A549 (cell line): ENCODE measurements at places on chromosomes 2 and 18. TPM values are rescaled to one million over a fixed set of nuclear protein-coding genes. Genes with fewer than 3 reads are reported as not detected.

DNA sequence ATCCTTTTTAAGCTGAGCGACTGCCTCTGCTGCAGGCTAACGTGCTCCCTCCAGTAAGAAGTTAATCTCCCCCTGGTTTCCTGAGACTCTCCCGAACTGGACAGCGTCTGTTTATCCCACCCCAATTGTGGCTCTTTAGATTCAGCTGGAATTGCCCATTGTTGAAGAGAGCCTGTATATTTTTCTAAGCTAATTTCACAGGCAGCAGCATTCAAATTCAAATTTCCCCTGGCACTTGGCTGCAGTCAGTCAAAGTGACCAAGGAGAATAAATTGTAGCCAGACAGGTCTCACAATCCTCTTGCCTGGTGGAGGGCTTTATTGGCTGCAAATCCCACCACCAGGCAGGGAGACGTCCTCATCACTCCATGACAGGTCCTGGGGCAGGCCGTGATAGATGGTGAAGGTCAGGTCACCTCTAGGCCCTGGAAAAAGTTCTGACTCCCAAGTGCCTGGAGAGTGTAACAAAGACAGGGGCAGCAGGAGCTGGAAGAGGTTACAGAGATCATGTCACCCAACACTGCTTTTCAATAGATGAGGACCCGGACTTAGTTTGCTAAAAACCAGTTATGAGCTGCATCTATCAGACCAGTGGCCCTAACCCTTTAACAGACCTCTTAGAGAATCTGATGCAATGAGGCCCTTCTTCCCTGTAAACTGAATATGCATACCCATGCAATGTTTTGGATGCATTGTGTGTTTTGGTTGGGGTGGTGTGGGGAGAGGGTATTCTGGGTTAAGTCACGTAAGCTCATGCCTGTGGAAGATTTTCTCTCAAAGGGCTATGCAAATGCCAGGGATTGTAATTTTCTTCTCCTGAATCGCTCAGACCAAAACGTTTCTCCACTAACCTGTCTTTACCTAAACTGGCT is 32.3 kb upstream of the C18orf32 start:
- DNase-seq, result no peak

GRCh38 chr18:55988537-55988936 is 400.5 kb upstream of the TCF4 start:
- DNase-seq, result no peak

DNA sequence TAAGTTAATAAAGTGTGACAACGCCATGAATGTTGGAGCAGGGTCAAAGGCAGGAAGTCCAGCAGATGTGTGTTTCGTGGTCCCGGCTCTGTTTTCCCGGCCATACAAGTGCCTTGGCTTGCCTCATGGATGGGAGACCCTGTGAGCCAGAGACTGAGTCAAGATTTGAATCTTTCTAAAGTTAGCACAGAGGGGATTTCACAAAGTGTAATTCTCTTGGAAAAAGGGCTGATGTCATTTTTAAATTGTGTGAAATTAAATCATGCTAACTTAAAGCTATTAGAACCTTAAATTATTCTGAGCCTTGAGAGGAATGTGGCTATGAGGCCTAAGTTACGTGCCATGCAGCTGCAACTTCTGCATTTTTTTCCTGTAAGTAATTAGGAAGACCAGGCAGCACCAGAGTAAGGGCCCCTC is 38.3 kb upstream of the RALBP1 start:
- no peak for DNase-seq

GRCh38 chr18:74547860-74548259 is 13.6 kb downstream of the CNDP1 start:
- DNase-seq, result no peak

- no peak for DNase-seq
Measured at GRCh38 chr2:120985997-120986651, 250.5 kb downstream of the GLI2 start.

DNA sequence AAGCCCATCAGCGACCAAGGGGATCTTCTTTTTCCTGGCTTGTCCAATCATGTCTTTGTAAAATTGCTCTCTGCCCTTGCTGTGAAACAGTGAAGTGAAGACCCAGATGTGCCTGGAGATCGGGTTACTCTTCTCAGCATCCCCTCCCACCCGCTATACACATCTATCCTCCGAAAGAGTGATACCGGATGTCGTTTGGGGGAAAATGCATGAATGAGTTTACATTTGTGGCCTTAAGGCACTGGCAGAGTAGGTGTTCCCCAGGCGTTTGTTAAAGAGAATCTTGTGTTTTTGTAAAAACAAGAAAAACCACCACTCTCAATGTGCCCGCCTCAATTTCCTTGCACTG is 528.3 kb downstream of the CMPK2 start:
- no peak for DNase-seq

DNA sequence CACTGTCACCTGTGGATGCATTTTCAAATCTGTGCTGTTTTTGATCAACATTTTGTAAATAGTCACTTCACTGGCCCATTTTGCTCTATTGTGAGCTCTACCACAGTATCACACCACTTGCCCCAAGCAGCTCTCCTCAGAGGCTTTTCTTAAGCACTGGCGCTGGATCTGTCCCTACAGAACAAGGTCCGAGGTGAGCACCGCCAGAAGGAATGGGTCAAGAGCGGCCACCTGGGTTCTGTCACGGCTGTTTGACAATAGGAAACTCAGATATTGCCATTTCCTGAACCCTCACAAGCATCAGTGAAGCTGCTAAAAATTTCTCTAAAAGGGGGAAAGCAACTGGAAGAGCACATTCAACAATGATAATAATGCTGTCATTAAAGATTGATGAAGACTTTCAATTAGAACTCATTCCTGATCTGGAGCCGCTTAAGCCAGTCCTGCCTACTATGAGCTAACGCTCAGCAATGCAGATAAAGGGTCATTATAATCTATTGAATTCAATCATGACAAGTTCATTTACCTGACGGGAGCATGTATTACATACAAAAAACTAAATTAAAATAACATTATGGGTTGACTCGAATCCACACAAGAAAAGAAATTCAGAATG is 514.0 kb downstream of the GALR1 start:
- DNase-seq, result no peak

GRCh38 chr2:69089266-69089665 is 76.3 kb downstream of the ANTXR1 start:
- DNase-seq, result no peak

DNA sequence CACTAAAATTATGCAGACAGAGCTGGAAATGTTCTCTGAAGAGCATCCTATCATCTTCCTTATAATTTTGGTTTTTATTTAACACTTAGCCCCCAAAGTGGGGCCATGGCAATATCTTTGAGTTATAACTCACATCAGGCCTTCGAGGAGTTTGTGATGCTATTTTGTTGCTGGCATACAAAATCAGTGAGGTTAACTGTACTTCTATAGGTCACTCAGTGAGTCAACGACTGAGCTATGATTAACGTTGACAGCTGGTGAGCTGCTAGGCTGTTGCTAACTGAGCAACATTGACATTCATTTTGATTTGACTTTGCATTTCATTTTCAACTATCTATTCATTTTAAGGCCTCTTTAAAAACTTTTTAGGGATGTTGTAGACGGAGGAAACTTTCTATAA is 50.0 kb downstream of the GPD2 start:
- DNase-seq, result no peak

DNA sequence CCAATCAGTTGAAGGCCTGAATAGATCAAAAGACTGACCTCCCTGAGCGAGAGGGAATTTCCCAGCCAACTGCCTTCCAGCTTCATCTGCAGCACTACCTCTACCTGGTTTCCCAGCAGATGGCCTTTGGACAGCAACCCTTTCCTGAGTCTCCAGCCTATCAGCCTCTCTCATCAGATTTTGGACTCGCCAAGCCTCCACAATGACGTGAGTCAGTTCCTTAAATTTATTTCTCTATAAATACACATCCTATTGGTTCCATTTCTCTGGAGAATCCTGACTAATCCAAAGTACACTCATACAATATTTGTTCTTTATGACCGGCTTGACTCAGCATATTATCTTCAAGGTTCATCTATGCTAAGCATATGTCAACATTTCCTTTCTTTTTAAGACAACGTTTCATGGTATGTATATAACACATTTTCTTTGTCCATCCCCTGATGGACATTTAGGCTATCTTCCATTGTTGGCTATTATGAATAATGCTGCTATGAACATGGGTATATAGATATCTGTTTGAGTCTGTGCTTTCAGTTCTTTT is 294.6 kb downstream of the LRATD1 start:
- no peak for DNase-seq

- no peak for DNase-seq
Measured at GRCh38 chr18:8656232-8656631, 47.0 kb downstream of the RAB12 start.

GRCh38 chr2:197251163-197251562 is 59.4 kb downstream of the ANKRD44 start:
- no peak for DNase-seq

- no peak for DNase-seq
Measured at GRCh38 chr2:178202927-178203326, 8.6 kb downstream of the OSBPL6 start.

- no peak for DNase-seq
Measured at GRCh38 chr2:73972846-73973245, 11.9 kb upstream of the TET3 start.

- no peak for DNase-seq
Measured at GRCh38 chr2:111967018-111967417, 68.6 kb downstream of the MERTK start.

- DNase-seq, result no peak
Measured at GRCh38 chr2:25378731-25379490, 37.2 kb upstream of the DNMT3A start.

DNA sequence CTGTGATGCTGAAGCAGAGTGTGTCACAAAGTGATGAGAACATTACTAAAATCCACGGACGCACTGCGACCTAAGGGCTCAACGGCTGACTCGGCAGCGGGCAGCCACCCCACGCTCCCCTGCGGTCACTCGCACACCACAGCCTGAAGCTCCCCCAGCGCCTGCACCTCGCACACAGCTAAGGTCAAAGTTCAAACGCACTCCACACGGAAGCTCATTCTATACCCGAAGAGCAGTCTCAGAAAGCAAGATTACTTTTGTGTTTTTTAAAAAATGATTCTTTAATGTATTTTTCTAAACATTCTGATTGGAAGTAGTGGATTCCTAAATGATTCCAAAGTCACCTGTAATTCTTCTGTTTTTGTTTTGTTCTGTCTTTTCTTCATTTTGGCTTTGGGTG is 21.7 kb downstream of the ASPRV1 start:
- no peak for DNase-seq

DNA sequence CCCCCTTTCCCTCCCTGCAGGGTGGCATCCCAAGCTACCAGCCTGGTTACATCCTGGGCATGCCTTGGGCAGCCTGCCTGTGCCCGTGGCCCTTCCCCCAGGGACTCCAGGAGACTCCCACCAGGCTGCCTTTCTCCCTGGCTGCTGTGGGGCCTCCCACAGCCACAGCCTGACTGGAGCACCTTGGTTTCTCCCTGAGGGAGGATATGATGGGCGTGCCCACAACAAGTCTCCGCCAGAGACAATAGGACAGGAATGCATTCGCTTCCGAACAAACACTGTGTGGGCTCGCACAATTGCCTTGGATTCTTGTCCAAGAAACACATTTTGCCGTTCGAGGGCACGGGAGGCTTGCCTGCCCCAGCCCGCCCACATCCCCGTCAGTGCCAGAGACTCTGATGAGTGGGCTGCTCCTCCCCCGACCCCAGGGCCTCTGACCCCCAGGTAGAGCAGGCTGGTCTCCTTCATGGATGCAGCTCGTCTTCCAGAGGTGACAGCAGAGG is 102.1 kb downstream of the SMAD7 start:
- peak; percentile 46 for DNase-seq

GRCh38 chr2:163768881-163769695 is 33.3 kb upstream of the FIGN start:
- no peak for DNase-seq

DNA sequence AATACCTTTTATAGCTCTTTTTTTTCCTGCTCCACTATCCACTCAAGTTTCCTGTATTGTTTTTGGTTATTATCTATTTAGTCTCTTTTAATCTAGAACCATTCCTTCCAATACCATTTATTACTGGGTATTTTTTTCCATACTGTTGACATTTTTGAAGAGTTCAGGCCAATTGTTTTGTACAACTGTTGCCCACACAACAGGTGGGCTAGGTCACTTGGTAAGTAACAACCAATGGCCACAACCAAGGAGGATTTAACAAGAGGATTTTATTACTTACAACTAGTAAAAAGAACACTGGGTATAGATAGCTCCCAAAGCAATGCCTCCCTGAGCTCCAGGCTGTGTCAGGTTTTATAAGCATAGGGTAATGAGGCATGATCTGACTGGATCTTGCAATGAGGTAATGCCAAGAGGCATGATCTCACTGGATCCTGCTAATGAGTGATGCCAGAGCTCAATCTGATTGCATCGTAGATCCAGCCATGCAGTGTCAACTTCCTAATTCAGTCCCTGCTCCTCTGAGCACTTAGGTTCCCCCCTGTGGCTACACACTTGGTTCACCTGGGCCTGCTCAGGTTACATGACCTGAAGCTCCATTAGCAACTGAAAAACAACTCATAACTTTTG is 7.1 kb upstream of the CEP68 start:
- DNase-seq, result no peak

GRCh38 chr2:10792001-10792634 is 20.5 kb downstream of the PDIA6 start:
- DNase-seq, result no peak

DNA sequence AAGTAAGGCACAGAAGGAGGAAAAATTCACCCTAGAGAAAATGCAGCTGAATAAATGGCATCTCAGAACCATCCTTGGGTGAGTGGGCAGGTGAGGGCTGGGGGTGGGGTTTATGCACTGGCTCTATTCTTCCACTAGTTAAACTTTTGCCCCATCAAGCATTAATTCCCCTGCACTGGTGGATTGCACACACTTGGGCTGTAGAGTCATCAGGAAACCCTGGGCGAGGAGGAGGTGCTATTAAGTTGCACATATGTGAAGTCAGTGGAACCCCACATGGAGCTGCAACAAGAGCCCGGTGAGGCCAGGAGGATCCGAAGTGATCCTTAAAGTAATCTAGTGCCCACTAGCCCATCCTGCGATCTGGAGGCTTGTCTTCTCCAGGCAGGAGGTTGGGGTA is 6.8 kb upstream of the DNAJB2 start:
- DNase-seq, result no peak

The SLC4A3 gene
- polyA plus RNA-seq, result 2.2 to 3.6 TPM (median 3.1 TPM) in 3 replicates

The CFAP210 gene
- polyA plus RNA-seq, result 0.30 to 0.35 TPM (median 0.34 TPM) in 3 replicates

The CAMKMT gene
- polyA plus RNA-seq, result 6.2 to 6.7 TPM (median 6.5 TPM) in 3 replicates

The LRATD1 gene
- polyA plus RNA-seq, result not detected in 3 replicates

The MC4R gene
- 0.05 to 0.08 TPM in 2 of 3 replicates, not detected in the other for polyA plus RNA-seq

The BUB1 gene
- polyA plus RNA-seq, result 36.9 to 44.0 TPM (median 38.2 TPM) in 3 replicates

The GDF7 gene
- 0.03 TPM in 3 replicates for polyA plus RNA-seq

The SULT1C4 gene
- not detected in 3 replicates for polyA plus RNA-seq

The AMMECR1L gene
- 15.5 to 15.9 TPM (median 15.6 TPM) in 3 replicates for polyA plus RNA-seq

The RUFY4 gene
- not detected in 3 replicates for polyA plus RNA-seq

The SCN9A gene
- polyA plus RNA-seq, result 7.7 to 8.3 TPM (median 7.7 TPM) in 3 replicates

The GNLY gene
- polyA plus RNA-seq, result not detected in 3 replicates

The STRADB gene
- 24.0 to 27.4 TPM (median 25.6 TPM) in 3 replicates for polyA plus RNA-seq

The RSAD2 gene
- polyA plus RNA-seq, result 0.03 to 0.04 TPM in 2 of 3 replicates, not detected in the other

The CGREF1 gene
- polyA plus RNA-seq, result 4.5 to 5.4 TPM (median 5.1 TPM) in 3 replicates
